ENCODE measurements at places on chromosomes 4 and X.

GRCh38 chr4:185931986-185932385 is 120.0 kb upstream of the SORBS2 start:
- H3K27me3 ChIP-seq: peaks cover 2% of the 10 kb centered on the region
- no peak for DNase-seq
- no peak overlapping the region for H3K4me3 ChIP-seq
- peaks cover 18% of the 10 kb centered on the region for H3K4me1 ChIP-seq
- H3K27ac ChIP-seq: peak overlapping the region; percentile 2
- H3K36me3 ChIP-seq: no peaks in the 10 kb centered on the region

GRCh38 chrX:11543249-11543648 is 122.5 kb downstream of the ARHGAP6 start:
- H3K4me3 ChIP-seq: no peak overlapping the region
- DNase-seq: no peak
- peaks cover 5% of the 10 kb centered on the region for H3K4me1 ChIP-seq
- no peaks in the 10 kb centered on the region for H3K27me3 ChIP-seq
- H3K36me3 ChIP-seq: no peaks in the 10 kb centered on the region

DNA sequence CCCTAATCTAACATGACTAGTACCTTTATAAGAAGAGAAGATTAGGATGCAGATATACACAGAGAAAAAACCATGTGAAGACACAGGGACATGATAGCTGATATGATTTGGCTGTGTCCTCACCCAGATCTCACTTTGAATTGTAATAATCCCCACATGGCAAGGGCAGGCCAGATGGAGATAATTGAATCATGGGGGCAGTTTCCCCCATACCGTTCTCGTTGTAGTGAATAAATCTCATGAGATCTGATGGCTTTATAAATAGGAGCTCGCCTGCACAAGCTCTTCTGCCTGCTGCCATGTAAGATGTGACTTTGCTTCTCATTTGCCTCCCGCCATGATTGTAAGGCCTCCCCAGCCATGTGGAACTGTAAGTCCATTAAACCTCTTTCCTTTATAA is 364.3 kb downstream of the FBXW7 start:
- peaks cover 2% of the 10 kb centered on the region for H3K27me3 ChIP-seq
- no peaks in the 10 kb centered on the region for H3K36me3 ChIP-seq
- DNase-seq: no peak
- no peak overlapping the region for H3K4me3 ChIP-seq
- no peaks in the 10 kb centered on the region for H3K4me1 ChIP-seq

GRCh38 chr4:99468889-99469288 is 33.7 kb upstream of the ADH7 start:
- H3K4me3 ChIP-seq: no peak overlapping the region
- no peaks in the 10 kb centered on the region for H3K36me3 ChIP-seq
- no peak overlapping the region for H3K27ac ChIP-seq
- H3K4me1 ChIP-seq: no peaks in the 10 kb centered on the region

DNA sequence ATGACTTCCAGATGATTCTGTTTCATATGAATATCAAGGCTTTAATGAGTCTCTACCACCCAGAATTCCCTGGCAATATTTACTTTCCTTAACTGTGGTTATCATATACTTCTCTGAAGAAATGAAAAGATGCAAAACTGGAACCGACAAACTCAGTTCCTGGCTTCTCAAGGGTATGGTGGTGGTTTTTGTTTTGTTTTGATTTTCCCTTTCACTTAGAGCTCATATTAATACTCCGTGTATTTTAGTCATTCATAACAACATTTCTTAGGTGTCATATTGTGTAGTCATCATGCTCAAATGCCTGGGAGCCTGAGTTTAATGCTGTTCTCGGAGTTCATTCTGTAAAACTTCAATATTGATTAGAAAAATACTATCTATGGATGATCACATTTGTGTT is 665 bp downstream of the TRPC5OS start:
- H3K4me3 ChIP-seq: no peak overlapping the region
- H3K27me3 ChIP-seq: peaks cover 7% of the 10 kb centered on the region
- no peaks in the 10 kb centered on the region for H3K4me1 ChIP-seq
- H3K27ac ChIP-seq: no peak overlapping the region

GRCh38 chrX:143455046-143455445 is 62.2 kb downstream of the SPANXN3 start:
- H3K27me3 ChIP-seq: no peaks in the 10 kb centered on the region
- no peak for DNase-seq
- no peaks in the 10 kb centered on the region for H3K4me1 ChIP-seq
- no peak overlapping the region for H3K4me3 ChIP-seq
- H3K36me3 ChIP-seq: no peaks in the 10 kb centered on the region

DNA sequence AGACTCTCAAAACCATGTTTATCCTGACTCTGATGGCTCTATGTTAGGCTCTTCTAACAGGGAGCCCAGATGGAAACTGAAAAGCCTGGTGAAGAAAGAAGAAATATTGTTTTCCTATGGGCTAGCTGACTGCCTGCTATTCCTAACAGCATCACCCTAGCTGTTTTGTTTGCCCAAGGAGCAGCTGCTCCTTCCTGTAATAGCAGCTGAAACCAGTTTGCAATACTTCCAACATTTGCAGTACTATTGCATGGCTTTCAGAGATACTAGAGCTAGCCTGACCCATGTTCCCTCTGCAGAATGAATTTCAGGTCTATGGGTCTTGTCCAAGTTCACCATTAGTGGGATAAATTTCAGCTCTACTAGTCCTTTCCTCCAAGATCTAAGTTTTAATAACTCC is 495.2 kb downstream of the INPP4B start:
- DNase-seq: no peak
- peaks cover 89% of the 10 kb centered on the region for H3K4me1 ChIP-seq
- H3K36me3 ChIP-seq: no peaks in the 10 kb centered on the region
